Stimulated activated CD4-positive, alpha-beta T cell treated with anti-CD3 and anti-CD28 coated beads, TNF-alpha, amount 100 ng/mL, for 48 hours (primary cell): ENCODE measurements at places on chromosomes 4 and X.

GRCh38 chr4:118680808-118681207 is 4.4 kb upstream of the METTL14 start:
- no peak for DNase-seq

- no peak for DNase-seq
Observed at GRCh38 chrX:4741024-4741423, 1027.6 kb upstream of the PRKX start.

- DNase-seq, result no peak
Observed at GRCh38 chr4:53974561-53974960, 89.8 kb downstream of the CHIC2 start.

GRCh38 chrX:47523713-47524166 is 37.3 kb upstream of the ARAF start:
- no peak for DNase-seq

DNA sequence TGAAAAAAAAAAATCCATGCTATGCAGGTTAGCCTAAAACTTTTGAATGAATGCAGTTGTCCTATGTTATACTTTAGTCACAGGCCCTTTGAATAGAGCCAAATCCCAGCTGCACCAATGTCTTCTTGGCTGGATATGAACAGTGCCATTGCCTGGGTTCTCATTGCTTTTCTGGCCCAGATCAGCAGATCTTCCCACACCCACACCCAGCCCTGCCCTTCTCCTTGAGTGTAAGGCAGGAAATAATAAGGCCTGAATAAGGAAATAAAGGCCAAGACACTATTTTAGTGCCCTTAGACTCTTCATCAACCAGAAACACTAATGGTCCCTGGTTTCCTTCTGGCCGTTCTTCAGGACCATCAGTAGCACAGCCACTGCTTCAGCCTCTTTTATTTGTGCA is 66.6 kb downstream of the USP38 start:
- no peak for DNase-seq

DNA sequence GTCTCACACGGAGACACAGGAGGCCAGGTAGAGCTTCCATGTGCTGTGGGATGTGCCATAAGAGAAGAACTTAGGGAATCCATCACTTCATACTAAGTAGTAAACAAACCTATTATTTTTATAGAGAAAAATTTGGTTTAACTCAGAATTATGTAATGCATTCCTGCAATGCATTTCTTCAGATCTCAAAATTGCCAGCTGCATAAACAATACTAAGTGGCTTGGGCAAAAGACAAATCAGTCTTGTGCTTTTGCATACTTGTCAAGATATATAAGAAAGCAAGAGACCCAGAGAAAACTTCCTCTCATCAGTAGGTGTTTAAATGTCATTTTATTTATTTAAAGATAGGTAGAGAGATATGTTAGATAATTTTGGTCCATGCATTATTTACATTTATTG is 382.1 kb upstream of the CTSO start:
- no peak for DNase-seq

- DNase-seq, result no peak
Observed at GRCh38 chrX:24063488-24063887, 8.7 kb downstream of the EIF2S3 start.

- no peak for DNase-seq
Observed at GRCh38 chrX:154373340-154374306, 811 bp downstream of the FLNA start.

DNA sequence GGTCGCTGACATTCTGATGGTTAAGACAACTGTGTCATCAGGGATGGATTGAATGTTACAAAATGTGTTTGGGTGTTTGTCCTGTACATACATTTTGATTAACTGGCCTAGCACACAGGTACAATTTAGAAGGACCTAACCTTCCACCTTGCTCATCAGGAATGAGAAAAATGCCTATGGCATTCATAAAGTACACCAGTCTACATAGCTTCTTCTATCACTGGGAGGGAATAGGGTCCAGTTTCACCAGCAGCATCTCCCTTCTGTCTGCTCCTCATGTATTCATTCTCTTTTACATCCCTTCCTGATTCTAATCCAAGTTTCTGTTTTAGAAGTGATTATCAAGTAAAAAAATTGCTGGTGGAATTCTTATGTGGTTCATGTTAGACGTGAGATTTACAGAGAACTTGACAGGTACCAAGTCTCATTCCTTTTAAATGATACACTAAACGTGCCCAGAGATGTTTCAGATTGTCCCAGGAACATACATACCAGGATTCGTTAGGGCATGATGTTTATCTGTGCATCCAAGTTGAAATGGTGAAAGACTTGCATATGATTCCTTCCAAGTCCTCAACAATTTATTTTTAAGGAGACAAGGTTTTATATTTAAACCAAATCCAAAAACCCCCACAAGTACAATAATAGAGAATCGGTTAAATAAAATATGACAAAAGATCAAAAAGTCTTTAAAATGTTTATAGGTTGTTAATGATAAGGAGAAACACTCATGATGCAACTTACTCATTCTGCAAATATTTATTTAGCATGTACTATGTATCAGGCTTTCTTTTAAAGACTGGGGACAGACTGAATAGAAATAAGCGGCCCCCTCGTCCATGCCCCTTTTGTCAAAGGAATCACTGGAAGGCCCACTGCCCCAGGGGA is 359.1 kb downstream of the ZNF674 start:
- DNase-seq, result no peak

GRCh38 chr4:5037553-5038551 is 13.4 kb upstream of the STK32B start:
- no peak for DNase-seq

DNA sequence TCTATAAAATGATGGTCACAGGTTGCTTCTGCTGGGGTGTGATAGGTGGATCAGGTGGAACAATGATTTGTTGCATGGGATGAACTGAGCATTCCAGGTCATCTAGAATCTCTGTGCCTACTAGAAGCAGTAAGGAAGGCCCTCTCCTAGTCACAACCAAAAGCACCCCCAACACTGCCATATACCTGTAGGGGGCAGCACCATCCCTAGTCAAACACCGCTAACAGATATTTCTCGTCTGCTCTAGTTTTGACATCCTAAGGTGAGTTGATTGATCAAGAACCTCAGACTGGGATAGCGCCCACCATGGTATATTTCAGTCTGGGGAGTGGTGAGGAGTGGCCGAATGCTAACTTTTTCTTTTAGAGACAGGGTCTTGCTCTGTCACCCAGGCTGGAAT is 160.2 kb downstream of the NHS start:
- DNase-seq, result peak; percentile 8

DNA sequence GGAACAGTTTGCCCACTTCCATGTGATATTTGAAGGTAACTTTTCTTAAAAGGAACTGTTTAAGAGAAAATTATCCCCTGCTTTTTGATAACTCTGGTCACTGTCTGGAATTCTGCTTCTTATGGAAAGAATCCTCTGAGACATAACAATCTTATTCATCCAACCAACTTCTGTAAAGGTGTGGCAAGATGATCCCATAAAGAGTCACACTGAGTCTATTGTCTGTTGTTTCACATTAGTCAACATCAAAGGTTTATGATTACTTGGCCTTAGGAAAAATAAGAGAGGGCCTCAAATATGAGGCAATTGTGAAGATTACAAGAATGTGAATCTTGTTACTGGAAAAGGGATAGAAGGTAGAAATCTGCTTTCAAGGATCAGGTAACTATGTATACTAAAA is 88.0 kb upstream of the MAGEB18 start:
- DNase-seq, result no peak

DNA sequence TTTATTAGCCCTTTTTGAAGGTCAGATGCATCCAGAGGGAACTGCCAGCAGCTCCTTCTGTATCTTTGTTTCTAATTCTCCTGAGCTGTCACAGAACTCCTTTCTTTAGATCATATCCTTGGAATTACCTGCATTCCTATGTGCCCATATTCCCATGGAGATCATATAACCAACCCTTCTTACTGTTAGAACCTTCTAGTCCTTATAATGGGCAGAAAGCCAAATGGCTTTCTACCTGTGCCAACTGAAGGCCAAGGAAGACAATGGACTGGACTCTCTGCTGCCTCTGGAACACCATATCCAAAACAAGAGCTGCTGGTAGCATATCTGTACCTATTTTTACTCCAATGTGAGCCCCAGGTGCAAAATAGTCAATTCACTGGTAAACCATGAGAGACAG is 60.7 kb downstream of the TBC1D9 start:
- no peak for DNase-seq

DNA sequence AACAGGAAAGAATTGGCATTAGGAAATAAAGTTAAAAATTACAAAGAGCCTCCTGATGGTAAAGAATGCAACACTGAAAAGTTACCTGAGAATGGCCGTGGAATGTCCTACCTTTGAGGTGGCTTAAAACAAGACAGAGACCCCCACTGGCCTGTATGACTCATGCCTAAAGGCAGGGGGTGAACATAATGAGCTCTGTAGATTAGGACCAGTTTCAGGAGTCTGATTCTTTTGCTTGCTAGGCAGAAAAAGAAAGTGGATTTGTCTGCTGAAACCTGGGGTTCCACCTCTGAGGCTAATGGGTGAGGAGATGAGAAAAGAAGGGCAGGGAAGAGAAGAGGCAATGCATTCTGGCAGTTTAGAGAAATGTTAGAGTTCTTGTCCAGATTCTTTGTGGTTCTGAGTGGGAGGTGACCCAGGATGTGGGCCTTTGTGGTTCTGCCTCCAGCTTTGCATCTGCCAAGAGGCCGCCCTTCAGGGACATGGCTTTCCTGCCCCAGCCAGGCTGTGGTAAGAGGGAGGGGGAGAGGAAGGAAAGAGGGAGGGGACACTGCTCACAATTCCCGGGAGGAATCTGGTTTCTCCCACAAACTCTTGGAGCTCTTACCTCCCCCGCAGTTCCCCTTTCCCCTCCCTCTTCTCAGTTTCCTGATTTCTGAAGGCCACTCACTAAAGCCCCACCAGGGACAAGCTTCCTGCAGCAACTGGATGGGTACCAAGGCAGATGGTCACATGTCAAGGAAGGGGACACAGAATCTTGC is 109.6 kb downstream of the EFNB1 start:
- DNase-seq, result no peak

DNA sequence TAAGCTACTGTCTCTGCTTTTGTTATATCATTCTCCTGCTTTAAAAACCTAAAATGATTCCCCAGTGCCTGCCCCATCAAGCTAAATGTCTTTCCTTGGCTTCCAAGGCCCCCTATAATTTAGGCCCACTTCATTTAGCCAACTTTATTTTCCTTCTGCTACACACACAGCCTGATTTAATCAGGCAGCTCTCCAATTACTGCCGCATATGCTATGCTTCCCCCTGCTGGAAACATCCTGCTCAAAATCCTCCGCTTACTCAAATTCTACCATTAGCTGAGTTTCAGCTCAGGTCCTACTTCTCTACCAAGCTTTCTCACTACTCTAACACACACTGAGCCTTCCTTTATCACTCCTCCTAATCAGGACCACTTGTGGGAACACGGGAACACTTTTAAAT is 17.0 kb downstream of the LAMP2 start:
- DNase-seq, result no peak

- DNase-seq, result no peak
Observed at GRCh38 chr4:37946503-37947179, 13.6 kb upstream of the PTTG2 start.

GRCh38 chr4:182555997-182556418 is 312.8 kb downstream of the TENM3 start:
- DNase-seq, result no peak

- DNase-seq, result no peak
Observed at GRCh38 chrX:117895418-117895817, 221.2 kb downstream of the KLHL13 start.

DNA sequence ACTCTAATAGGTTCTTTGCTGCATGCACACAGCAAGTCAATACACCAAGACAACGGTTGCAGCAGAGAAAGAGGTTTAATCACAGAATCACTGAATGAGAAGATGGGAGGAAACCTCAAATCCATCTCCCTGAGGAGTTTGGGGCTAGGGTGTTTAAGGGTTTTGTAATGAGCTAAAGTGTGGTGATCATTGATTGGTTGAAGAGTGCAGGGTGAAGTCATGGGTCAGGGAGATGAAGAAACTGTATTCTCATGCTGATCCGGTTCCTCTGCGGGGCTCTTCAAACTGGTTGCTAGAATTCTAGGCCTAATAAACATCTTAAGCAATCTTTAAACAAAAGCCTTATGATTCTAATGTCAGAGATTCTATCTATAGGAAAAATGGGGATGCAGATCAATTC is 432.5 kb upstream of the FAM47C start:
- no peak for DNase-seq

- no peak for DNase-seq
Observed at GRCh38 chrX:70453024-70453618, 8.5 kb downstream of the DLG3 start.

DNA sequence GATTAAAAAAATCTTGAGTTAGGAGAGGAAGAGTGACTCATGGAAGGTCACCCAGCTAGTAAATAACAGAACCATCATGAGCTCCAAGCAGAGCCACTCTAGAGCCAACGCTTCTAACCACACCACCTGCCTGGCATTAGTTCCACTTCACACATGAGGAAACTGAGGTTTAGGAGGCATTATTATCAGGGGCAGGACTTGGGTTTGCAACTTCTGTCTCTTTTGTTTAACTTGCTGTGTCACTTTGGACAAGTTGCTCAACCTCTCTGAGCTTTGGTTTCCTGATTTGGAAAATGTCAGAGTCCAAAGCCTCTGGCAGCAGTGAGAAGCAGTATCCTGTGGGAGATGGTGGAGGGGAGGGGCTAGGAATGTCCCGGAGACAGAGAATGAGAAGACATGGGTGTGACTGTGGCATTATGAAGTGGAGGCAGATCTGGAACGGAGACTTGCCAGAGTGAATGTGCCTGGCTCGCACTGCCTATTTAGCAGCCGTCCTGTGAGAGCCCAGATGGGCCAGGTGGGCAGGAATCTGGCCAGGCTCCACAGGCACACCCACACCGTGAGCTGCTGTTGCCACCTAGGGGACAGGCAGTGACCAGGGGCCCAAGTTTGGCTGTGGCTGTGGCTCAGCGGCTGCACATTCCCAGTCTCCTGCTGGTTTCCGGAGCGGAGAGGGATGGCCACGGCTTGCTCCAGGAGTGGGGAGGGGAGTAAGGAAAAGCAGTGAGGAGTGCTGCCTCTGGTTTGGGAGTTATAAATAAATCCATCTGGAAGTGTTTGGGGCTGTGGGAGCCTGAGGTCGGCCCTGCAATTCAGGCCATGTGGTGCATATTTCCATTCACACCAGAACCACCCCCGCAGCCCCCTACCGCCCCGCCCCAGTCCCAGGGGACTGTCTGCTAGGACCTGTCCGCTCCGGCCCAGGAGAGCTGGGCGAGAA is 93.4 kb downstream of the NHSL2 start:
- no peak for DNase-seq

- no peak for DNase-seq
Observed at GRCh38 chr4:88846206-88846790, 148.7 kb upstream of the NAP1L5 start.

DNA sequence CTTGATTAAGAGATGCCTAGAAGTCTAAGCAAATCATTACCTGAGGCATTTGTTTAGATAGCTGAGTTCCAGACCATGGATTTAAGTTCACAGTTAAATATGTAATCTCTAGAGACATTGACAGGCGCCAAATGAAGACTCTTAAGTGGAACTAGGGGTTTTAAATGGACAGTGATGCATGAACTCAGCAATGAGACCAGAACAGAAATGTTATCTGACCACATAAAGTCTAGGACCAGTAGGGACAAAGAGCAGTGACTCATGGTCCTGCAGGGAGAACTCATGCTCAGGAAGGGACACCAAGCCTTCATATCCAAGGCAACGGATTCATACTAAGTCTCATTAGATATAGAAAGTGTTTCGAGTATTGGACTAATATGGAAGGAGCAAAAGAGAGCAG is 152.3 kb downstream of the PPARGC1A start:
- no peak for DNase-seq
